NCI-H526 treated with DMSO at 0.1 percent for 48 hours (cell line): ENCODE measurements at places on chromosomes 4 and X.

- DNase-seq, result no peak
Observed at GRCh38 chr4:6307891-6308290, 38.2 kb downstream of the WFS1 start.

DNA sequence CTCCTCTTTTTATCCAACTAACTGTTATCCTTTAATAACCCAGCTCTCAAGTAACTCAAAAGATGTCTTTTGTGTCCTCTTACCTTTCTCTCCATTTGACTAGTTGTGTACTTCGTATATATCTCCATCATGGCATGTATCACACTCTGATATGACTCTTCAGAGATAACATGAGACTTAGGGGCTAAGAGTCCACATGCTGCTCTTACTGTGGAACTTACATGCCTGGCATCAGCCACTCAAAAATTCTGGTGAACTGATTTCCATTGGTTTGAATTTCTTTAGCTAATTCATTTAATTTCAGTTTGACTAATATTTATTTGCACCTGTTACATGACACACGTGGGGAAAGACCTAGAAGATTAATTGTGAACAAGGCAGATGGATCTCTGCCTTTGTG is 317.3 kb downstream of the HS3ST1 start:
- no peak for DNase-seq

- no peak for DNase-seq
Observed at GRCh38 chr4:121164291-121164690, at the start of gene TNIP3. TSS of gene TNIP3 (minus strand) at chr4:121164321. CDS start at chr4:121164125, 196 bp downstream.

DNA sequence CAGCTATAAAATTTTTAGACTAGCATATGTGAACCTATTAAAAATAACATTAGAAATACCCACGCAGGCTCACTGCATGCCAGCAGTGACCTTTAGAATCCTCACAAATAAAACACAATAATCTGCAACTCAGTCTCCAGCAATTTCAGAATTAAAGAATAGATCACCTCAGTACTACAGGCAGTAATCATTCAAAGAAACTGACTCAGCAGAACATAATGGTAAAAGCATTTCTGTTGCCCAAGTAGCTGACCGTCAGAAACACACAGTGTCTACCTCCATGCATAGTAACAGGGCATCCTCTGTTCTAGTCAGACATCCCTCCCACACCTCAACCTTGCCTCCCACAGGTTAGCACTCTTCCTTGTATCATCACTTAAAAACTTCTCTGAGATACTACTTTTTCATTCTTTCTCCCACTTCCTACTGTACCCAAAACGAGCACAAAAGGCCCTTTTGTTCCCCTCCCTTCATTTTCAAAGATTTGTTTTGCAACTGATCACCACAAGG is 65.7 kb upstream of the BEND2 start:
- no peak for DNase-seq

DNA sequence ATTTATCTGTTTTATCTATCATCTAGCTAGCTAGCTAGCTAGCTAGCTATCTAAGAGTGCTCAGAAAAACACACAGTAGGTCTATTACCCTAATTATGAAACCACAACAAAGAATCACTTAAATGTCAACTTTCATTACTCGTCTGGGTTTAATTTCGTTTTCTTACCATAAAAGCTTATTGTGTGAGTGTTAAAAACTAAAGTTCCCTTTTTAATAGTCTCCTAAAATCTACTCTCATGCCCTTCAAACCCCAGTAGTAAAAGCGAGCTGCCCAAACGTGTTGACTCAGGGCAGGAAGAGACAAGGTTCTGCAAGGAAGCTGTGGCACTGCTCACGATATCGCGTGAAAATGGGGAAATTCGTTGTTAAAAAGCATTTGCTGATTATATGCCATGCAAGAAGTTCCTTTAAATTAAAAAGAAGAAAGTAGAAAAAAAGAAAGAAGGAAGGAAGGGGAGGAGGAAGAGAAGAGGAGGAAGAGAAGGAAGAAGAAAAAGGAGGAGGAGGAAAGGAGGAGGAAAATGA is 595 bp downstream of the MBNL3 start:
- peak; percentile 17 for DNase-seq

DNA sequence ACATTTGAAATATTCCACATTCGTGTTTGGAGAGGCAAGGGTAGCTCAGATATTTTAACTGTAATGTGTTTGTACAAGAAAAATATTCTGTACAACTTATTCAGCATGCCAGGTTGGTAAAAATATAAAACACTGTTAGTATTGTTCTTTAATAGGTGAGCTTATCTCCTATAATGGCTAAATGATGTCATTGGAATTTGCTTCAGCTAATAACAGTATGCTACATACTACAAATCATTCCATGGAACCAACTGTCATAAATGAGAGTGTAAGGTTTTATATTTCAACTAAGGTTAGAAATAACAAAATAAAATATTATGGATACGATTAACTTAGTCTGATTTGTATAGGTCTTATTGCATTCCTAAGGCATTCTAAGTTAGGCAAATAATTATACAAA is 206.6 kb downstream of the ADGRL3 start:
- peak; percentile 55 for DNase-seq

DNA sequence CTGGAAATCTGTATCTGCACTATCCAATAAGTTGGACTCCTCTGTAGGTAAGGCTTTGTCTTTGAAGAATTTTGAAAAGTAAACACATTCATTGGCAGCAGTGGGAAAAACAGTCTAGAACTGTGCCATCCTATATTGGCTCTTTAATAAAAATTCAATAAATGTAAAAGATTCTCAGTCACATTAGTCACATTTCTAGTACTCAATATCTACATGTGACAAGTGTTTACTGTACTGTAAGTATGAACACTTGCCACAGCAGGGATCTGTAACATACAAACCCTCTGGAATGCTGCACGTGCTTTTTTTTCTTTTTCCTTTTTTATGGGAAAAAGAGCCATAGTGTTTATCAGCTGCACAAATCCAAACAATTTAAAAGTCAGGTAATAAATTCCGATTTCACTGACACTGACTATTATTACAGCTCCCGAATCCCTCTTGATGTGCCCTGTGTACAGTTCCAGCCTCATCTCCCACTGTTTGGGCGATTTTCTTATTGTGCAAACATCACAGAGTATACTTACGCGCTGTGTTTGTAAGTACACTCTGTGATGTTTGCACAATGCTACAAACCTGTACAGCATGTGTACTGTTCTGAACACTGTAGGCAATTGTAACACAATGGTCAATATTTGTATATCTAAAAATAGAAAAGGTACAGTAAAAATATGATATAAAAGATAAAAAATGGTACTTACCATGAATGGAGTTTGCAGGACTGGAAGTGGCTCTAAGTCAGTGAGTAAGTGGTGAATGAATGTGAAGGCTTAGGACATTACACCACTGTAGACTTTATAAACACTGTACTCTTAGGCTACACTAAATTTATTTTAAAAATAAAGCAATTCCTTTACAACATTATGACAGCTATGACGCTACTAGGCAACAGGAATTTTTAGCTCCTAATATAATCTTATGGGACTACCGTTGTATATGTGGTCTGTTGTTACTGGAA is 8.7 kb downstream of the PYURF start:
- no peak for DNase-seq

GRCh38 chr4:10803713-10804343 is 119.3 kb upstream of the CLNK start:
- DNase-seq, result no peak

- DNase-seq, result peak; percentile 27
Observed at GRCh38 chrX:102899940-102900916, 36.8 kb upstream of the RAB40AL start.

GRCh38 chr4:160319868-160320260 is 1217.0 kb downstream of the RAPGEF2 start:
- no peak for DNase-seq

DNA sequence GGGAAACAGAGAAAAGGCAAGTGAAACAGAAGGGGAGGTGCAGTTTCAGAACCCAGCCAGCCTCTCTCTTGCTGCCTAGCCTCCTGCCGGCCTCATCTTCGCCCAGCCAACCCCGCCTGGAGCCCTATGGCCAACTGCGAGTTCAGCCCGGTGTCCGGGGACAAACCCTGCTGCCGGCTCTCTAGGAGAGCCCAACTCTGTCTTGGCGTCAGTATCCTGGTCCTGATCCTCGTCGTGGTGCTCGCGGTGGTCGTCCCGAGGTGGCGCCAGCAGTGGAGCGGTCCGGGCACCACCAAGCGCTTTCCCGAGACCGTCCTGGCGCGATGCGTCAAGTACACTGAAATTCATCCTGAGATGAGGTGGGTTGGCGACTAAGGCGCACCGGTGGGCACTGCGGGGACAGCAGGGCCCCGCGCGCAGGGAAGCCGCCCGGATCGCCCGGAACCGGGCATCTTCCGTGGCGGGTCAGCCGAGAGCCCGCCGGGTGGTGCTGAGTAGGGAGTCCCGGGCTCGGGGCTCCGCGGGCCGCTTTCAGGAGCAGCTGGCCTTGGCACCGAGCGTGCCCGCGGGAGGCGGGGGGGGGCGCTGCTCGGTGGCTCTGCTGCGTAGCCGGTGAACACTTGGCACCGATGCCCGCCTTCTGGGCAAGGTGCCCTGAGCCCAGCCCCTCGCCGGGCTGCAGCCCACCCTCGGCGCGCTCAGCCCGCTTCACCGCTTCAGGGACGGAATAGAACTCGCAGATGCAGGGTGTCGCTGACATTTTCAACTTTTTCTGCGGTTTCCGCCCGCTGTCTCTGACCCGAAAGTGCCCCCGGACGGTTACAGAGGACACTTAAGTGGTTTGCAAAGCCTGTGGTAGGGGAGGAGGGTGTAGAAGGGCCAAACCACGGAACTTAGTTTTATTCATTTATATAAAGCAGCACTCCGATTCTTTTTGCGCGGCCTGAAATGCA is at the start of gene CD38:
Gene CD38, plus strand, starts transcription at position 40 of the 953 bp plus-strand sequence. Its CDS starts 87 bp downstream, at position 127.
- DNase-seq, result no peak

DNA sequence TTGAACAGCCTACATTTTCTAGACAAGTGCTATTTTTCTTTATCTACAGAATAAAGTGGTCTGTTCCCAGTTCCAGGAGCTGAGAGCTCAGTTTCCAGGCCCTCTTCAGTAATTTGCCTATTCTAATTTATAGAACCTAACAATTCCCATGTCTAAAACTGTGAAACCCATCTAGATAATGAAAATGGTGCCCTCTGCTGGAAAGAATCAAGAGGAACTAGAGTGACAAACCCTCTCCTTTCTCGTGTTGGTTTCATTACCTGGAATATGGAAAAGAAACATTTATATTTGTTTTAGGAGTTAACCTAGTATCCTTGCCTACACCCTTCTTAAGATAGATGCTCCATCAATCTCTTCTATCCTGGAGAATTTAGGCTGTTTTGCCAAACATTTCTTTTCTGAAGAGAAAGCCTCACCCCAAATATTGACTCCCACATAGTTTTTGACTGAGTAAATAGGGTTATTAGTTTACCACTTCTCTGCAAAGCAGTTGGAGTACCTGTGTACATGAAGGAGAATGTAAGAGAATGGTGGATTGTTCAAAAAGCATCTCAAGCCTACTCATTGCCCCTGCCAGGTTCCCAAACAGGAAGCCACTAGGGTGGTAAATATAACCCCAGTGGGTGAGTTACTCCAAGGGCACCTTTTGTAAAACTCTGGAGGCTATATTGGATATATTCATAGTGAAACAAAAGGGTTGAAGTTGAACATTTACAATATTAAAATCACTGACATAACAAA is 121.6 kb downstream of the RASL11B start:
- DNase-seq, result peak; percentile 87

DNA sequence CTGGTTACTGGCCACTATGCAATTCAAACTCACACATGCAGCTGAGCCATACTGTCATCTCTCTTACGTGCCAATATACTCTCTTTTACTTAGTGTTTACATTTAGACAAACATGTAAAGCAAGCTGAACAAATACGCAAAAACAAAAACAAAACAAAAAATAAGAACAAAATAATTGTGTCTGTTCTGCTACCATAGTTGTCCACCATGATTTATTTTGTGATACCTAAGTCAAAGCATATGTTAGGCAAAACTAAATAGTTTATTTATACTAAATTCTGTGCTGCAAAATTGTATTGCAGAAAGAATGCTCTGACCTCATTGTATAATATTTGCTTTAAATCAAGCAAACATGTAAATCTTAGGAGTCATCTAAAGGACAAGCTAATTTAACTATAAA is 943.2 kb upstream of the AGA start:
- no peak for DNase-seq

DNA sequence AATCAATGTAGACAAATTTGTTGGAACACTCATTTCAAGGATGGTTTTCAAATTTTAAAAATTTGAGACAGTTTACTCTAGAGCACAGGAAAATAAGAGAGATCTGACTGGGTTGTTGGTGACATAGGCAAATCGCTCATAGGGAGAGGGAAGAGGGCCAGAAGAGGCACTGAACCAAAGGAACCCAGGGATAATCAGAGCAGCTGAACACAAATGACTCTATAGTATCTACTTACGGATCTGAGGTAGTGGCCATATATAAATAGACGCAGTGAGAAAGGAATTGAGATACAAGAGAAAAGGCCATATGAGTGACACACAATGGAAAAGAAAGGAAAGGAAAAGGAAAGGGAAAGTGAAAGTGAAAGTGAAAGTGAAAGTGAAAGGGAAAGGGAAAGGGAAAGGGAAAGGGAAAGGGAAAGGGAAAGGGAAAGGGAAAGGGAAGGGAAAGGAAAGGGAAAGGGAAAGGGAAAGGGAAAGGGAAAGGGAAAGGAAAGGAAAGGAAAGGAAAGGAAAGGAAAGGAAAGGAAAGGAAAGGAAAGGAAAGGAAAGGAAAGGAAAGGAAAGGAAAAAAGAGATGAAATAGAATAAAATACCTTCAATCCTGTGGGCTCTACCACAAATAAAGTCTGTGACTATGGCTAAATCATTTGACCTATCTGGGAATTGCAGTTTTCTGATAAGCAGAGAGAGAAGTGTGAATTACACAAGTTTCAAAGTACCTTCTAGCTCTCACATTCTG is 759.2 kb downstream of the DMD start:
- no peak for DNase-seq

DNA sequence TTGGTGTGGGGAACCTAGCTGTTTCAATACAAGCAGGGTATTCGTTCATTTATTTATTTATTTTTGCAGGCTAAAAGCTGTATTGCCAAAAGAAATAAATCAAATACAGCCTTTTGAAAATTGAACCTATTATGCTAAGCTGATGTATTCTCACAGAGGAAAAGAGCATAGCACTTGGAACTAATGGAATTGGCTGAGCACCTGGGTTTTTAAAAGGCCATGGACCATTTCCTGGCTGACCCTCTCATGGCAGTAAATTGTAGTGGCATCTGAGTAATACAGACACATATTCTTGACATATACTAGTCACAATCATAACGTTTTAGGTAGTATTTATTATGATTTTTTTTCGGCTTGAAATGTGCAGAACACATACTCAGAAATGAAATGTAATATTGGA is 71.8 kb upstream of the ALG13 start:
- DNase-seq, result no peak

DNA sequence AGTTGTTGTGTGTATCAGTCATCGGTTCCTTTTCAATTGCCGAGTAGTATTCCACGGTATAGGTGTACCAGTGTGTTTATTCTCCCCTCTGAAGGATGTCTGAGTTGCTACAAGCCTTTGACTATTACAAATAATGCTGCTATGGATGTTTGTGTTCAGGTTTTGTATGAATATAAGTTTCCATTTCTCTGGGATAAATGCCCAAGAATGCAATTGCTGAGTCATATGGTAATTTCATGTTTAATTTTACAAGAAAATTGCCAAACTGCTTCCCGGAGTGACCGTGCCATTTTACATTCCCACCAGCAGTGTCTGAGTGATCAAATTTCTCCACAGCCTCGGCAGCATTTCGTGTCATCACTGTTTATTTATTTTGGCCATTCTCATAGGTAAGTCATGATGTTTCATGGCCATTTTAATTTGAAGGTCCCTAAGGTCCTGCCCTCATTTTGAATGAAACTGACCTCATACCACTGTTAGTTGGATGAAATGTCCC is 73.9 kb downstream of the IRF2 start:
- DNase-seq, result no peak
